NCI-H446 (cell line): ENCODE measurements at places on chromosomes 4 and X.

DNA sequence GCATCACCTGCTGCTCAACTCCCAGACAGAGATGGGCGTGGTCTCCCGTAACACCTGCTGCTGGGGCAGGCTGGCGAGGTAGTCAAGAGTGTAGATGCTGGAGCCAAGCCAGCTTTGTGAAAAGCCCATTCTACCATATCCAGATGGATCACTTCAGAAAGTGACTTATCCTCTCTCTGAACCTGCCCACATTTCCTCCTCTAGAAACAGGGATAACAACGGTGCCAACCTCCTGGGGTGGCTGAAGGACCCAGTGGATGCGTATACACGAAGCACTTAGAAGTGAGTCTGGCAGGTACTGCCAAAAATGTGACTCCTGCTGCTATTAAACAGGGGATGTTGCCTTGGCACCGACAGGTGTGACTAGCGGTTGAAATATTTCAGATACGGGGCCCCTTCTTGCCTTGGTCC lies 95.8 kb downstream of the SORBS2 start:
- no peak for DNase-seq

- DNase-seq: no peak
Observed at GRCh38 chr4:38463268-38463958, 200.6 kb upstream of the KLF3 start.

DNA sequence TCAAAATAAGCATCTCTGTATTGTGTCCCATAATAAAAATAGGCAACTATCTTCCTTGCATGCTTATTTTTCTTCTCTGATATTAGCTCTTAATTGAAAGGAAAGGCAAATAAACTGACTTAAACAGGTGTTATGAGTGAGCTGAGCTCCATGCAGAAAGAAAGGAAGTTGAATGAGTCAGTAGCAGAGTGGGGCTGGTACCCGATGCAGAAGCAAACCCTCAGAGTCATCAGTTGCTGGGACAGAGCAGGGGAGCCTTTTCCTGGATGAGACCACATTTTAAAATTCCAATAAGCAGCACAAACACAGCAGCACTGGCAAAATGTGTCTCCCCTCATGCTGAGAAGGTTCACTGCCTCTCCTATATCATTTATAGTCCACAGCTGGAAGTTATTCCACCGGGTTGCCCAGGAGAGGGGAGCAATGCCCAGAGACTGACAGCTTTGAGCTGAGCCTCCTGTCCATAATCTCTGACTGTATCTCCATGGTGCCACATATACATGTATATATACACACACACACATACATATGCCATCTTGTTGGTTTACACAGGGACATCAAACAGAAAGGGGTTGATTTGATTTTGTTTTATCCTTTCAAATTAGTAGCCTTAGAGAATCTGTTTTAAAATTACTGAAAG lies 274.3 kb upstream of the PPARGC1A start:
- DNase-seq: no peak

DNA sequence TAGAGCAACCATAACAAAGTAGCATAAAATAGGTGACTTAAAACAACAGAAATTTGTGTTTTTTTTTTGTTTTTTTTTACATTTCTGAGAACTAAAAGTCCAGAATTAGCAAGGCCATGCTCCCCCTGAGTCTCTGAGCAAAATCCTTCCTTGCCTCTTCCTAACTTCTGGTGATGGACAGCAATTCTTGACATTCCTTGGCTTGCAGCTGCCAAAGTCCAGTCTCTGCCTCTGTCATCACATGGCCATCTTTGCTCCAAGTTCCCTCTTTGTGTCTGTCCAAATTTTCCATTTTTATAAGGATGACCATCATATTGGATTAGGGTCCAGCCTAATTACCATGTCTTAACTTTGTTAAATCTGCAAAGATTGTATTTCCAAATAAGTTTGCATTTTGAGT lies 407.2 kb downstream of the PDHA2 start:
- no peak for DNase-seq

GRCh38 chr4:26441102-26441501 lies 49.2 kb downstream of the CCKAR start:
- no peak for DNase-seq

DNA sequence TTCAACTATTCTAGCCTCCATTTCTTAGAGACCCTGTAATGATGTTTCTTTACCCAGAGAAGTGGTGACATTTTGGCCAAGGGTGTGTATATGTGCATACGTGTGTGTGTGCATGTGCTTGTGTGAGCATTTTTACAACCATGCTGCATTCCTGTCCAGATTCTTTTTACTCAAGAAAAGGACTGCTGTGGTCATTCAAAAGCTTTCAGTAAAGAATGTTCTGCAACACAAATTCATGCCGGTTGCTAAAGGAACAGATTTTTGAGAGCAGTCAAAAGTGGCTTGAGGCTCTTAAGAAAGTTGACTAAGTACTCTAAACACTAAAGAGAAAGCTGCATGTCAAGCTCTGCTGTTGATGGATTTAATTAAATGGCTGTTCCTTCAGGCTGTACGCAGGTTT lies 65.0 kb upstream of the FMR1 start:
- no peak for DNase-seq

DNA sequence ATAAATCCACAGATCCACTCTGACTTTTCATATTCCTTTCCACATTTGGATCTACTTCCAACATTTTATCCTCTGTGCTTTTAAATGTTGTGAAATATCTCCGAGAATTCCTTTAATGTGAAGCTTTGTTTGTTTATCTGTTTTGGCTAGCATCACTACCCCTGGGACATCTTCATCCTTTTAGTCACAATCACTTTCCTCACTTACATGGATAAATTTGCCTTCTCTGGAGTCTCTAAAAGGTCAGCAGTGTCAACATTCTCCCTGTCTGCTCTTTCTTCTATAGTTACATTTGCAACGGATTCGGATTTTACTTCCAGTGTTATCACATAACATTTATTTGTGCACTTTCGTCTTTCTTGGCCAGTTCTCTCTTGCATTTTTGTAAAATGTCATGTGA lies 34.2 kb upstream of the LRAT start:
- no peak for DNase-seq
